ENCODE measurements at places on chromosomes 7 and 10. TPM values are rescaled to one million over a fixed set of nuclear protein-coding genes. Genes with fewer than 3 reads are reported as not detected.
A peak's percentile ranks its signal among the peaks of the same experiment; 100 is the strongest.

The CALCR gene
- not detected for total RNA-seq

The KCNH2 gene
- 0.45 TPM for total RNA-seq

The DDC gene
- total RNA-seq: 0.64 TPM

- peaks cover 45% of the 10 kb centered on the region for H3K4me1 ChIP-seq
- H3K27ac ChIP-seq: peak overlapping the region; percentile 25
- no peak overlapping the region for H3K4me3 ChIP-seq
- H3K27me3 ChIP-seq: no peaks in the 10 kb centered on the region
- peaks cover 10% of the 10 kb centered on the region for H3K36me3 ChIP-seq
- DNase-seq: no peak
These were observed 135.7 kb upstream of the GDF10 start for GRCh38 chr10:47164126-47164799.

DNA sequence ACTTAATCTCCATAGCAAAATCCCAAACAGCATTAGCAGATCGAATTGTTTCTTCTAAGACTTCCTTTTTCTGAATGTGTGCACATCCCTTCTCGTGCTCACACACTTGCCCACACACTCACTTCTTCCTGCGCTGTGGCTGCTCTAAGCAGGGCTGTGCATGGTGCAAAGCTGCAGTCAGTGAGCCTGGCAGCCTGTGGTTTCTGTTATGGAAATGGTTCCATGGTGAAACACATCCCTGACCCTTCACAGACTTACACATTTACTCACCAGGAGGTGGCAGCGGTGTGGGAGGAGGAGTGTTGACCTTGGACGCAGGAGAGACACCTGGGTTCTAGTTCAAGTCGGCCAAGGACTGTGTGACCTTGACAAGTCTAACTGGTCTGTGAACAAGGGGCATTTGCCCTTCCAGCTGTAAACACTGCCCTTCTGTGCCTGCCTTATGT, 24.9 kb downstream of the MTURN start:
- DNase-seq: peak; percentile 27
- peaks cover 52% of the 10 kb centered on the region for H3K4me1 ChIP-seq
- H3K27ac ChIP-seq: no peak overlapping the region
- no peaks in the 10 kb centered on the region for H3K27me3 ChIP-seq
- no peak overlapping the region for H3K4me3 ChIP-seq

- no peaks in the 10 kb centered on the region for H3K27me3 ChIP-seq
- H3K4me1 ChIP-seq: no peaks in the 10 kb centered on the region
- no peaks in the 10 kb centered on the region for H3K36me3 ChIP-seq
- no peak overlapping the region for H3K4me3 ChIP-seq
- no peak for DNase-seq
These were observed 227.2 kb upstream of the GRB10 start for GRCh38 chr7:51009716-51010496.

GRCh38 chr10:6234371-6234770, 31.6 kb downstream of the PFKFB3 start:
- H3K36me3 ChIP-seq: peaks cover 58% of the 10 kb centered on the region
- H3K27me3 ChIP-seq: no peaks in the 10 kb centered on the region
- H3K4me3 ChIP-seq: no peak overlapping the region
- DNase-seq: no peak

DNA sequence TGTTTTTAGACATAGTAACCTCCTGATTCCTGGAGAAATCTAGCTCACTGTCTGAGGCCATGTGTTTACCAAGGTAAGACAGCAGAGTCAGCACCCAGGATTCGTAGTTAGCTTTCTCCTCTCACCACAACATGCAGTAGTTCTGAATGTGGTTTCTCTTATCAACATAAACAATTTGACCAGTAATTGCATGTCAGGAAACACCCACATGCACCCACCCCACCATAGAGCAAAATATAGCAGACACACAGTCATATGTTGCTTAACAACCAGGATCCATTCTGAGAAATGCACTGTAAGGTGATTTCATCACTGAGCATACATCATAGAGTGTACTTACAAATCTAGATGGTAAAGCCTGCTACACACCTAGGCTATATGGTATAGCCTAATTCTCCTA, 1004.0 kb downstream of the ANKRD7 start:
- H3K36me3 ChIP-seq: no peaks in the 10 kb centered on the region
- no peak overlapping the region for H3K27ac ChIP-seq
- no peak for DNase-seq
- H3K4me3 ChIP-seq: no peak overlapping the region
- H3K4me1 ChIP-seq: no peaks in the 10 kb centered on the region

GRCh38 chr10:5552376-5553321, 27.9 kb downstream of the CALML3 start:
- no peak for DNase-seq
- no peaks in the 10 kb centered on the region for H3K27me3 ChIP-seq
- H3K27ac ChIP-seq: peak overlapping the region; percentile 25
- H3K36me3 ChIP-seq: no peaks in the 10 kb centered on the region

DNA sequence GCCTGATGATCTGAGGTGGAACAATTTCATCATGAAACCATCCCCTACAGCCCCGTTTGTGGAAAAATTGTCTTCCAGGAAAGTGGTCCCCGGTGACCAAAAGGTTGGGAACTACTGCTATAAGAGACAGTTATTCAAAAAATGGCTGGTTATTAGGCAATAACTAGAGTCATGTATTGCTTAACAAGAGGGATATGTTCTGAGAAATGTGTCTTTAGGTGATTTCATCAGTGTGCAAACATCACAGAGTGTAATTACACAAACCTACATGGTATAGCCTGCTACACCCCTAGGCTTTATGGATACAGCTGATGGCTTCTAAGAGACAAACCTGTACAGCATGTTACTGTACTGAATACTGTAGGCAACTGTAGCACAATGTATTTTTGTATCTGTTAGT, 71.3 kb upstream of the CSTF2T start:
- H3K27ac ChIP-seq: no peak overlapping the region
- H3K4me3 ChIP-seq: no peak overlapping the region
- no peak for DNase-seq
- H3K36me3 ChIP-seq: no peaks in the 10 kb centered on the region
- H3K4me1 ChIP-seq: no peaks in the 10 kb centered on the region

- no peak overlapping the region for H3K27ac ChIP-seq
- H3K27me3 ChIP-seq: peaks cover 20% of the 10 kb centered on the region
- H3K4me3 ChIP-seq: no peak overlapping the region
- no peaks in the 10 kb centered on the region for H3K4me1 ChIP-seq
- H3K36me3 ChIP-seq: no peaks in the 10 kb centered on the region
These were observed 301.6 kb upstream of the NRP1 start for GRCh38 chr10:33635967-33636515.

- H3K27ac ChIP-seq: no peak overlapping the region
- H3K4me3 ChIP-seq: peak overlapping the region; percentile 73
- no peaks in the 10 kb centered on the region for H3K36me3 ChIP-seq
- no peak for DNase-seq
These were observed 747 bp upstream of the NEURL1 start for GRCh38 chr10:103492655-103493261.

DNA sequence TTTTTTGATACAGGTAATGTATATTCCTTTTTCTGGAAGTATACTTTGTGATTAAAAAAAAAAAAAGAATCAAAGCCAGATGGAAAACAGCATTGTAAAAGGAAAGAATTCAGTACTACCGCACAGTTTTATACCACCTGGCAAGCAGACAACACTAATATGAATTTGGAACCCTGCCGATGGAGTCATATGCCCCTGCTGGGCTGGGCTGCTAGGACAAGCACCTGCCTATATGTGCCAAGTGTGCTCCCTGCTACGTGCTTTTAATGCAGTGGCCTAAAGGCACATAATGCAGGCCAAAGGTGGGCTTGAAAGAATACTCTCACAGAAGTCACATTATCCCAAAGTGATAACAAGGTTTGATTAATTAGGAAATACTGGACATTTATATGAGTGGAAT, 29.8 kb upstream of the WAC start:
- H3K27ac ChIP-seq: no peak overlapping the region
- peaks cover 5% of the 10 kb centered on the region for H3K4me1 ChIP-seq
- no peaks in the 10 kb centered on the region for H3K36me3 ChIP-seq

- H3K4me3 ChIP-seq: no peak overlapping the region
- H3K36me3 ChIP-seq: no peaks in the 10 kb centered on the region
- no peak for DNase-seq
- H3K27ac ChIP-seq: no peak overlapping the region
These were observed 227.7 kb downstream of the MGMT start for GRCh38 chr10:129694691-129695243.

DNA sequence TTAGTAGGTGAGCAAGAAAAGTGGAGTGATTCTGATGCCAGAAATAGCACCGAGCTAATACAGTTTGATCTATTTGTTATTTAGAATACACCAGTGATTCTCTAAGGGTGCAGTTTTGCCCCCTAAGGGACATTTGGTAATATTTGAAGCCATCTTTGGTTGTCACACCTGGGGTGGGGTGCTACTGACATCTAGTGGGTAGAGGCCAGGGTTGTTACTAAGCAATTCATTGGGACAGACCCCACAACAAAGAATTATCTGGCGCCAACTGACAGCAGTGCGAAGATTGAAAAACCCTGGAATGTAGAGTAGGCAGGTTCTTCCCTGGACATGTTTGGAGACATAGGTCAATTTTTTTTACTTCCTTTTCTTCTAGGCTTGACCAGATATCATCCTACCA, 14.6 kb downstream of the PALS2 start:
- peaks cover 6% of the 10 kb centered on the region for H3K36me3 ChIP-seq
- H3K27me3 ChIP-seq: no peaks in the 10 kb centered on the region
- no peak overlapping the region for H3K4me3 ChIP-seq
- H3K4me1 ChIP-seq: peaks cover 35% of the 10 kb centered on the region
- no peak overlapping the region for H3K27ac ChIP-seq

GRCh38 chr10:4650582-4650981, 175.4 kb upstream of the AKR1E2 start:
- no peak overlapping the region for H3K27ac ChIP-seq
- no peak overlapping the region for H3K4me3 ChIP-seq
- H3K4me1 ChIP-seq: peaks cover 32% of the 10 kb centered on the region
- H3K27me3 ChIP-seq: peaks cover 12% of the 10 kb centered on the region
- no peak for DNase-seq
